ENCODE measurements at places on chromosomes 3 and 15.
A peak's percentile ranks its signal among the peaks of the same experiment; 100 is the strongest.

DNA sequence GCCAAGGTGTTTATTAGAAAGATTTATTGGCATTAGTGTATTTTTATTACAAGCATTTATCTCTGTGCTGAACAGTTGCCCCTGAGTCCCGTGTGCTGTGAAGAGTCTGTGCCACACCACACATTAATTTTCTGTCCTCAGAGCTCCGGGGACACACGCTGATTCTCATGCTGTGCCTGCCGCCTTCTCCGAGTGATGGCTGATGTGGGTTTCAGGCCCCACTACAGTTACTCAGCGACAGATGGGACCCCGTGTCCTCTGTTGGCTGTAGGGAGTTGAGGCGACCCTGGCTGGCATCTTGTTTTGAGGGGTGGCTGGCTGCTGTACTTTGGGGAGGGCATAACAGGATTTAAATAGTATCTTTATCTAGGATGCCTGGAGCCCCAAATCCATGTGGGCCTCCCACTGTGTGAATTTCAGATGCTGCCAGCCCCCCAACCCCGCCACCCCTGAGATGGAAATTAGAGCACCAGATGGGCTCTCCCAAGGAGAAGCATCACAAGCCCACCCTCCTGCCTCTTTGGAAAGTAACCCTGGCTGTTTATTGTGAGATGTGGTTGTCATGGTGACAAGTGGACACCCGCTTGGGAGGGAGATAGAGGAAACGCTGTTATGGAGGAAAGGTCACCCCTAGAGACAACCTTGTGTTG, 185.6 kb downstream of the APBA2 start:
- DNase-seq = no peak

DNA sequence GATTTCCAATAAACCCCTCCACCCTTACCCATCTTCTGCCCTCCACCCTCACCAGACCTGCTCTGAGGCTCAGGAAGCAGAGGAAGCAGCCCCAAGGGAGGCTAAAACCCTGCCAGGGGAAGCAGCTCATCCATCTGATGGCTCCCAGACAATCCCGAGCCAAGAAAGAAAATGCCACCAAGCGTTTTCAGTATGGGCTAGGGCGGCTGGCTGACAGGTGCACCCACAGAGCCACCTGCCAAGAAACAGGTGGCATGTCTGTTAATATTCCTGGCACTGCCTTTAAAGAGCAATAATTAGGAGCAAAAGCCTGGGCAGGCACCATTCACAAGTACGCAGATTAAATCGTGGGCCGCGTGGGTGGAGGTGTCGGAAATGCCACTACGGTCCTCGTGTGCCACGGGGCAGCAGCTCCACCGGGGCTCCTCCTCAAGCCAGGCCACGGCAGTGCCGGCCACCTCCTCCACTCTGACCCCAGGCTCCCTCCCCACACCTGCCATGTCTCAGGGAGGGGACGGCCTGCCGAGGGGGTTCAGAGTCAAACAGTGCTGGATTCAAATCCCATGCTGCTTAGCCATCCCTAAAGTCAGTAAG, 23.9 kb upstream of the GRIP2 start:
- DNase-seq = no peak

GRCh38 chr3:35597490-35597889, 41.8 kb upstream of the ARPP21 start:
- no peak for DNase-seq

DNA sequence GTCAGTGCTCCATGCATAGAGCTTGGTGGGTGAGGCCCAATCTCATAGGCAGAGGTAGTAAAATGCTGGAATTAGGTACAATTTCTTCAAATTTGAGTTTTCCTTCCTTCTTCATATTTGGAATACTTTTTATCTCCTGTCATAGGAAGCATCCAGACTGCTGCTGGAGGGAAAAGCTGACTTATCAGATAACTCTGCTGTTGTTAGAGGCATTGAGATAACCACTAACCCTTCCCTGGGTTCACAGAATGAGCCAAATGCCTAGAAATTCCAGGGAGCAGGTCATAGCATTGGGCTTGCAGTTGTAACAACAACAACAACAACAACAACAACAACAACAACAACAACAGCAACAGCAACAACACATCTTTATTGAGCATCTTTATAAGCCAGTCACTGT, 332.7 kb downstream of the PDCD6IP start:
- DNase-seq = no peak

DNA sequence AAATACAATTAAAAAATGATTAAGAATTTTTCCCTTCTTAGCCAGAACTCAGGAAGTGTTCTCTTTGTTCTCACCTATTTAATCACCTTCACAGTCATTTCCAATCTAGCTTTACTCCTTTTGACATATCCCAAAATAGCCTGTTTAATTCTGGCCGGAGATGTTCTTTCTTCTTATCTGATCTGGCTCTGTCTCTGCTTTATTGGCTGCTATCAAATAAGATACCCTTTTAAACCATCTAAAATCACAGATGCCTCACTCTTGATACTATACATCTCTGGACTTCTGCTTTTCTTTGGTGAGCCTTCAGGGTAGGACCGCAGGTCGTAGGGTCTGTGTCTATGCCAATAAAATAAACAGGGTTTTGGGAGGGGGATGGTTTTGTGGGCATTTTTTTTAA, 319.2 kb upstream of the SEMA6D start:
- no peak for DNase-seq

DNA sequence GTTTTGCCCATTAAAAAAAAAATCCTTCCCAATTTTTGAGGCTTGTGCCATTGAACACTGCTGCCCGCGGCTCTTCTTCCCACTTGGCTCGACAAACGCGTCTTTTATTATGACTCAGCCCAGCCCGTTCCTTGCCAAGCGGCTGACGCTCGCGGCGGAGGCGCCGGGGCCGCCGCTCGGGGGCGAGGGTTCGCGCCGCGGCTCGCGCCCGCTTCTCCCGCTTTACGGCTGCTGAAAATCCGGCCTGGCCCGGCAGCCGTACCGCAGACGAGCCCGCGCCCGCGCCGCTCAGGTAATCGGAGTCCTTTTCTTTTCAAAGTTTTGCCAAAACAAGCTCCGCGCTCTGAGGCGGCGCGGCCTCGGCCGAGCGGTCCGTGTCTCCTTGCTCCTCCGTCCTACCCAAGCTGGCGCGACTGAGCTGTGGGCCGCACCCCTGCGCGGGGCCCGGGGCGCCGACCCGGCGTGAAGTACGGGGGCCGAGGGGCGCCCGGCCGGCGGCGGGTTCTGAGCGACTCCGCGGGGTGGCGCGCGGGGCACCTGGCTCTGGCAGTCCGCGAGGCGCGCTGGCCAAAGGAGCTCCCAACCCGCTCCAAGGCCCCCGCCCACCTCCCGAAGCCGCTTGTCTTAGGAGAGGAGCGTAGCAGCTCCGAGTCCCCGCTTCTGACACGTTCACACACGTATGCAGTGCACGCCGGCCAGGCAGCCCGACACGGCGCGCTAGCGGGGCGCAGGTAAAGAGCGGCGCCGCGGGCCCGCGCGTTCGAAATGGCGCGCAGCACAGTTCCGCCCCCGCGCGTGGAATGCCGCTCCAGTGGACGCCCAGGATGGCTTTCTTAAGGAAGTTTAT, 418.2 kb upstream of the NAALADL2 start:
- peak; percentile 76 for DNase-seq

GRCh38 chr15:66743703-66744536, 41.9 kb downstream of the SMAD6 start:
- DNase-seq = no peak

GRCh38 chr3:150038830-150039229, 68.1 kb upstream of the PFN2 start:
- DNase-seq = no peak

- no peak for DNase-seq
Measured at GRCh38 chr3:82002986-82003642, 241.7 kb upstream of the GBE1 start.

DNA sequence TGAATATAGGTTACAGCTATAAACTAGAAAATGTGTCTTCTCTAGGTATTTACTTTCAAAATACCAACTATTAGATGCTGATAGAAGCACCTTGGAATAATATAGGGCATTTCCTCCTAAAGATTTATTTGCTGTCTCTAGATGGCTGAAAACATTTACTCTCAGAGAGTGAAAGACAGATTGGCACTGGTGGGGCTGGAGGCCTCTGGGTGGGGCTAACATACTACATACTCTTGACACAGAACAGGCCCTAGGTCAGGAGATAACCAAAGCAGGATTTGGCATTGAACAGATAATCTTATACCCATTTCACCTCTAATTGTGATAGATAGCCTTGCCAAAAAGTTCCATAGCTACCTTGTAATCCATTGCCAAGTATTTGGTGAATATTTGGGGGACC, 253.3 kb upstream of the TBC1D5 start:
- no peak for DNase-seq

- no peak for DNase-seq
Measured at GRCh38 chr3:71346061-71346460, 237.5 kb downstream of the FOXP1 start.

DNA sequence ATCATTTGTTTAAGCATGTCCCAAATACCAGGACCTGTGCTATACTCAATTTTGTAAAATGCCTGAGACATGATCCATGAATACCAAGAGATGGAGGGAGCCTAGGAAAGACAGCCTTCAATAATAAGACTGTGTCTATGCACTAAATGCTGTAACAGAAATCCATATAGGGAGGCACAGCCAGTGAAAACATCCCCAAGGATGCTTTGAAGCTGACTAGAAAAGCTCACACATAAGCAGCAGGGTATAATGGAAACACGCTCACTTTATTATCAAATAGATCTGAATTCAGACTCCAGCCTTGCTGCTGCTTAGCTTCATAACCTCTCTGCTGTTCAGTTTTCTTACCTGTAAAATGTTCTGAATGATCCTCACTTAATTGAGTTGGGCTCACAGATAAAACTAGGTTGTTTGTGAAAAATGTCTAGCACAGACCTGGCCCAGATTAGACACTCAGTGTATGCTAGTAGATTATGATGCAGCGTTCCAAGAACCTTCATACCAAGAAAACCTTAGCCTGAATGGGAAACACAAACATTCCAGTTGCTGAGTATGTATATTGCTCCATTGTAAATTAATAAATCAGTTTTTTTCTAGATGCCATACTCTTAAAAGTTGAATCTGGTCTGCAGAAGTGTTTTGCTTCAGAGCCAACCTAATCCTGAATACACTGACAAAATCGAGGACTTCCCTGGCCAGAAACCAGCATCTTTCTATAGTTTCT, 3.8 kb upstream of the LARP6 start:
- no peak for DNase-seq
